Psoas muscle (tissue), 8 donors: ENCODE measurements at places on chromosomes 16 and 17. TPM values are rescaled to one million over a fixed set of nuclear protein-coding genes. Genes with fewer than 3 reads are reported as not detected.

- no peak for DNase-seq
- no peaks in the 10 kb centered on the region for H3K27me3 ChIP-seq
- H3K4me3 ChIP-seq: no peak overlapping the region
- H3K4me1 ChIP-seq: peaks cover 5% of the 10 kb centered on the region
- H3K27ac ChIP-seq: no peak overlapping the region
Measured at GRCh38 chr17:3954976-3955672, 9.1 kb downstream of the ATP2A3 start.

GRCh38 chr17:77096570-77097214 lies 44.1 kb upstream of the SEC14L1 start:
- H3K27me3 ChIP-seq: no peaks in the 10 kb centered on the region
- peaks cover 8% of the 10 kb centered on the region for H3K36me3 ChIP-seq

- no peaks in the 10 kb centered on the region for H3K4me1 ChIP-seq
- H3K27me3 ChIP-seq: no peaks in the 10 kb centered on the region
- DNase-seq: no peak
- peak overlapping the region; percentile 5 for H3K27ac ChIP-seq
- no peaks in the 10 kb centered on the region for H3K36me3 ChIP-seq
Measured at GRCh38 chr17:45346216-45347015, 29.6 kb upstream of the MAP3K14 start.

DNA sequence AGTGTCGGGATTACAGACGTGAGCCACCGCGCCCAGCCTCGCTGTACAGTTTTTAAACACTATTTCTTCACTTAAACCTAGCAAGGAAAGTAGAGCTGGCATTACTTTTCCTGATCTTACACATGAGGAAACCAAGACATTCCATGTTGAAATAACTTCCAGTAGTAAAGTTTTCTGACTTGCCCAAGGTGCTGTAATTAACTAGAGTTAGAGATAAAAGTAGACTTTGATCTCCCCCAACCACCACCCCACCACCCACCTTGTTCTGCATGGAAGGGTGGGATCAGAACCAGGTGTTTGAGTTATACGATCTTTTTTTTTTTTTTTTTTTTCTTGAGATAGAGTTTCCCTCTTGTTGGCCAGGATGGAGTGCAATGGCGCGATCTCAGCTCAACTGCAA lies 47.1 kb downstream of the CENPV start:
- H3K4me3 ChIP-seq: no peak overlapping the region
- no peak for DNase-seq
- H3K4me1 ChIP-seq: no peaks in the 10 kb centered on the region
- H3K27ac ChIP-seq: no peak overlapping the region

GRCh38 chr17:45022288-45022648 lies 29.2 kb downstream of the DCAKD start:
- peak overlapping the region; percentile 67 for H3K4me3 ChIP-seq
- no peak for DNase-seq
- H3K27ac ChIP-seq: peak overlapping the region; percentile 30
- peaks cover 15% of the 10 kb centered on the region for H3K4me1 ChIP-seq
- H3K27me3 ChIP-seq: no peaks in the 10 kb centered on the region

GRCh38 chr16:17526956-17527937 lies 56.5 kb upstream of the XYLT1 start:
- H3K4me3 ChIP-seq: no peak overlapping the region
- no peaks in the 10 kb centered on the region for H3K27me3 ChIP-seq
- DNase-seq: no peak
- H3K4me1 ChIP-seq: no peaks in the 10 kb centered on the region

GRCh38 chr17:69870751-69871199 lies 204.2 kb upstream of the KCNJ16 start:
- H3K4me3 ChIP-seq: no peak overlapping the region
- no peak for DNase-seq
- H3K36me3 ChIP-seq: no peaks in the 10 kb centered on the region

GRCh38 chr16:79932572-79932971 lies 332.0 kb upstream of the MAF start:
- H3K4me1 ChIP-seq: no peaks in the 10 kb centered on the region
- no peaks in the 10 kb centered on the region for H3K27me3 ChIP-seq
- H3K36me3 ChIP-seq: no peaks in the 10 kb centered on the region
- no peak overlapping the region for H3K27ac ChIP-seq
- no peak for DNase-seq

GRCh38 chr17:29505836-29506235 lies 61.0 kb downstream of the ABHD15 start:
- H3K27ac ChIP-seq: no peak overlapping the region
- no peak for DNase-seq

- peak overlapping the region; percentile 28 for H3K4me3 ChIP-seq
- no peaks in the 10 kb centered on the region for H3K36me3 ChIP-seq
- H3K27ac ChIP-seq: peak overlapping the region; percentile 93
- no peaks in the 10 kb centered on the region for H3K27me3 ChIP-seq
- peak; percentile 48 for DNase-seq
Measured at GRCh38 chr16:75256696-75257343, 5.4 kb upstream of the BCAR1 start.

DNA sequence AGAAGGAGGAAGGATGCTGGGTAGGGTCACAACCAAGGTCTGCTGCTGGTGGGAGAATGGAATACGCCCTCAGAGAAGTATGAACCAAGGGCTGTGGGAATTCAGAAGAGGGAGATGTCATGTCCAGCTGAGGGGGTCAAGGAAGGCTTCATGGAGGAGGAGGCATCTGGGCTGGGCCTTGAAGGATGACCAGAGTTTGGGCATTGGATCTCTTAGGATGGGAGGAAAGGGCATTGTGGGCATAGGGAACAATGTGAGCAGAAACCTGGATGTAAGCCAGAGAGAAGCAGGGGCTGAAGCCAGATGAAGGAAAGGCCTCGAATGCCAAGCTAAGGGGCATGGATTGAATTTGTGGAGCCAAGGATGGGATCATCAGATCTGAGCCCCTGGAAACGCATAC lies 49.2 kb upstream of the MAP3K14 start:
- no peak overlapping the region for H3K4me3 ChIP-seq
- H3K4me1 ChIP-seq: peaks cover 4% of the 10 kb centered on the region
- no peaks in the 10 kb centered on the region for H3K27me3 ChIP-seq
- no peak overlapping the region for H3K27ac ChIP-seq
- DNase-seq: no peak
- no peaks in the 10 kb centered on the region for H3K36me3 ChIP-seq

DNA sequence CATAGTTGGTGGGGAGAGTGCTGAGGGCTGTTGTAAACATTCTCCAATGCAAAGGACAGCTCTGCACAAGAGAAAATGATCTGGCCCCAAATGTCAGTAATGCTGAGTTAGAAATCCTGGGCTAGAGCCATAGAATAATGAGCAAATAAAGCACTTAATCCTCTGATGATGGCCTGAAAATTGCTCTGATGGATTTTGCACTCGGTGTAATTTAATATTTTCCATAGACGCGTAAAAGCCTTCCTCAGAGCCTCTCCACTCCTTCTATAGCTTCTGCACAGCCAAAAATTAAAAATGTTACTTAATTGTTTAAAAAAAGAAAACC lies 23.7 kb downstream of the FAM20A start:
- H3K4me3 ChIP-seq: no peak overlapping the region
- H3K27me3 ChIP-seq: no peaks in the 10 kb centered on the region
- H3K27ac ChIP-seq: no peak overlapping the region
- no peaks in the 10 kb centered on the region for H3K4me1 ChIP-seq
- no peak for DNase-seq
- H3K36me3 ChIP-seq: no peaks in the 10 kb centered on the region

DNA sequence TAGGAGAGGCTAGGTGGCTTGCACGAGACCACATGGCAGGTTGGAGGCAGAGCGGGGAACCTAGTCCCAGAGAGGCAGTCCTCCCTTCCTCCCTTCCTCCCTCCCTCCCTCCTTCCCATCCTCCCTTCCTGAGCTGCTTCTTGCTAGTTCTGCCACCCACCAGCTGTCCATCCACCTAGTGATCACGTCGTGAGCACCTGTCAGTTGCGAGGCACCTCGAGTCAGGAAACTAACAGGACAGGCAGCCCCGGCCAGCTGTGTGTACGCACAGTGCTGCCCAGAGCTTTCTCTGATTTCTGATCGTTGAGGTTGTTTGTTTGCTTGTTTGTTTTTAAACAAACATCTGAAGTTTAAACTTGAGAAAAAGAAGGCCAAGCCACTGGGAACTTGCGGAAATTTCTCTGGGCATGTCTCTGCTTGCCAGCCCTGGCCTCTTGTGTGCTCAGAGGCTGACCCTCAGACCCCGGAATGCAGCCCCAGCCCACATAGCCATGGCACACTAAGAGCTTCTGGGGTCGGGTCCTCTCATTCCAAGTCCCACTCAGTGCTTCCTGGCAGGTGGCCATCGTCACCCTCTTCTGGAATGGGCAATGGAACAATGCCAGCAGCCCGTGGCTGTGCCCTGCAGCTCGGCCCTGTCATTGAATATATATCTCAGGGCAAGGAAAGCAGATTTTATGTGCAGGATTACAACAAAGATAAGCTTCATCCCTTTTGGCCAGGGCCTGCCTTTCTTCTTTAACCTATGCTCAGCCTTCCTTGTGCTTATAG lies 174.0 kb downstream of the KATNIP start:
- peaks cover 4% of the 10 kb centered on the region for H3K4me1 ChIP-seq
- no peak for DNase-seq
- peaks cover 5% of the 10 kb centered on the region for H3K36me3 ChIP-seq

DNA sequence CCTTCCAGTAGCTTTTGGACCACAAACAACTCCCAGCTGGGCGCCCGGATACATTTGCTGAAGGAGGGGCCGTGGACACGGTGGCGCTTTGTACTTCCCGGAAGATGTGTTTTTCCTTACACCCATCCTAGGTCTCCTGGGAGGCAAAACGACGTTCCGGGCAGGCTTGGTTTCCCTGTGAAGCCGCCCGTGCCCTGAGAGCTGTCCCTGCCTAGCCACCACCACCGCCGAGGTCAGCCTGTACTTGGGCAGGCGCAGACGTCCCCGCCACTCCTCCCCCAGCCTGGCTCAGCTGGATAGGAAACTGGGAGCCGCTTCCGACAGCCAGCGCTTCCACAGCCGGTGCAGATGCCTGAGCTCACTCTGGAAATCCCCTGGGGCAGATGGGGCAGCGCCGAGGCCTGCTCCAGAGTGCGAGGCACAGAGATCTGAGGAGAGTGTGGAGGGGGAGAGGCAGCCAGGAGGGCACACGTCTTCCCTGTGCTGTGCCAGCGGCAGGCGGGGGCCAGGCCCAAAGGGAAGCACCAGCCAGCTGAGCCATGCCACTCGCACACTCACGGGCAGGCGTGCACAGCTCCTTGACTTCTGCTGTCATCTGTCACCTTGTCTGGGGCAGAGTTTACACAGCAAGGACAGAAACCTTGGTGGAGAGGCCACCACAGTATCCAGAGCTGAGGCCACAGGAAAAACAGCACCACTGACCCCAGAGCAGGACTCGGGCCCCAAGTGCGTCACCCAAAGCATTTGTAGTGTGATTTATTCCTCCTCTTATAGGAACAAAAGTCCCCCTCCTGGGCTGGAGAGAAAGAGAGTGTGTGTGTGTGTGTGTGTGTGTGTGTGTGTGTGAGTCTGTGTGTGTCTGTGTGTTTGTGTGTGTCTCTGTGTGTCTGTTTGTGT lies 3.0 kb downstream of the RHBDF2 start:
- no peaks in the 10 kb centered on the region for H3K27me3 ChIP-seq
- H3K4me1 ChIP-seq: peaks cover 50% of the 10 kb centered on the region

- no peak overlapping the region for H3K27ac ChIP-seq
- H3K36me3 ChIP-seq: no peaks in the 10 kb centered on the region
- peak overlapping the region; percentile 37 for H3K4me3 ChIP-seq
- peak; percentile 73 for DNase-seq
- peaks cover 11% of the 10 kb centered on the region for H3K4me1 ChIP-seq
- no peaks in the 10 kb centered on the region for H3K27me3 ChIP-seq
Measured at GRCh38 chr16:87635541-87636049, 33.3 kb downstream of the JPH3 start.

- no peaks in the 10 kb centered on the region for H3K4me1 ChIP-seq
- DNase-seq: no peak
- H3K27ac ChIP-seq: no peak overlapping the region
Measured at GRCh38 chr16:8996891-8997290, 33.2 kb upstream of the USP7 start.

GRCh38 chr17:60941028-60941427 lies 263.4 kb downstream of the BCAS3 start:
- no peaks in the 10 kb centered on the region for H3K4me1 ChIP-seq
- H3K27ac ChIP-seq: peak overlapping the region; percentile 33
- H3K4me3 ChIP-seq: no peak overlapping the region

- H3K4me3 ChIP-seq: no peak overlapping the region
- H3K27me3 ChIP-seq: no peaks in the 10 kb centered on the region
- H3K36me3 ChIP-seq: no peaks in the 10 kb centered on the region
- no peak for DNase-seq
- no peaks in the 10 kb centered on the region for H3K4me1 ChIP-seq
Measured at GRCh38 chr16:12906765-12907516, 5.5 kb downstream of the SHISA9 start.

DNA sequence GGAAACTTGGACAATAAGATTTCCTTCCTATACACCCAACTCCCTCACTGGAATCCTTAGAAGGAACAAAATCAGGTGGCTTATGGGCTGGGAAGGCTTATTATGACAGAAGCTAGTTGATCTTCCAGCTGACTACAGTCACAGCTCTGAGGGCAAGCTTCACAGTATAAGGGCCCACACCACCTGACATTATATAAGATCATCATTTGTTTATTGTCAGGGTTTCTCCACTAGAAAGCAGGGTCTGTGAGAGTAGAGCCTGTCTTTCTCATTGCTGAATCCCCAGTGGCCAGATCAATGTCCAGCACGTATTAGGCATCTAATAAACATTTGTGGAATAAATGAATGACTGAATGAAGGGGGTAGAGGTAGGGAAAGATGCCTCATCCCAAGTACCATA lies 57.8 kb upstream of the PHOSPHO1 start:
- H3K27ac ChIP-seq: no peak overlapping the region
- no peak for DNase-seq
- H3K36me3 ChIP-seq: no peaks in the 10 kb centered on the region
- no peaks in the 10 kb centered on the region for H3K27me3 ChIP-seq
- H3K4me1 ChIP-seq: no peaks in the 10 kb centered on the region
- no peak overlapping the region for H3K4me3 ChIP-seq

DNA sequence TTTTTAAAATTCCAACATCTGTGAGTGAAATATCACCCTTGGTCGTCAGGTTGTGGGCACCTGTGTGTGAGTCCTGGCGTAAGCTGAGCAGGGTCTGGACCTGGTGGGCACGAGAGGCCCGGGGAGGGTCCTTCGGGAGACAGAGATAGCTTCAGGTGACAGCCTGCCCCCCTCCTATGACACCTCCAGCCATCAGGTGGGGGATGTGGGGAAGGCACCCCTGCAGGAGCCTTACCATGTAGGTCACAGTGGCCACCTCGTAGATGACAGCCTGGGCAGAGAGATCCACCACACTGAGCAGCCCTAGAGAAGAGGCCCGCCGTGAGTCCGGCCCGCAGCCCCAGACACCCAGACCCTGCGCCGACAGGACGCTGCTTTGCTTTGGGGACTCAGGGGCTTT lies 11.2 kb downstream of the SLC47A2 start:
- no peaks in the 10 kb centered on the region for H3K27me3 ChIP-seq
- H3K4me1 ChIP-seq: no peaks in the 10 kb centered on the region
- H3K27ac ChIP-seq: no peak overlapping the region
- no peak overlapping the region for H3K4me3 ChIP-seq

PRKCA gene
- 8.2 TPM for total RNA-seq

USP32 gene
- total RNA-seq: 38.6 TPM

GRAP gene
- total RNA-seq: 2.2 TPM

INCA1 gene
- 3.2 TPM for total RNA-seq

SLC22A31 gene
- total RNA-seq: not detected

NGFR gene
- total RNA-seq: 2.2 TPM
